ENCODE measurements at places on chromosomes 7 and 10. TPM values are rescaled to one million over a fixed set of nuclear protein-coding genes. Genes with fewer than 3 reads are reported as not detected.

Gene SORCS1
- 39.3 TPM for total RNA-seq

Gene FAM131B
- 143 TPM for total RNA-seq

Gene IFIT1B
- not detected for total RNA-seq

Gene PNLIPRP2
- not detected for total RNA-seq

Gene WNT8B
- not detected for total RNA-seq

Gene CNPY1
- 1.0 TPM for total RNA-seq

Gene OR6V1
- total RNA-seq, result not detected

DNA sequence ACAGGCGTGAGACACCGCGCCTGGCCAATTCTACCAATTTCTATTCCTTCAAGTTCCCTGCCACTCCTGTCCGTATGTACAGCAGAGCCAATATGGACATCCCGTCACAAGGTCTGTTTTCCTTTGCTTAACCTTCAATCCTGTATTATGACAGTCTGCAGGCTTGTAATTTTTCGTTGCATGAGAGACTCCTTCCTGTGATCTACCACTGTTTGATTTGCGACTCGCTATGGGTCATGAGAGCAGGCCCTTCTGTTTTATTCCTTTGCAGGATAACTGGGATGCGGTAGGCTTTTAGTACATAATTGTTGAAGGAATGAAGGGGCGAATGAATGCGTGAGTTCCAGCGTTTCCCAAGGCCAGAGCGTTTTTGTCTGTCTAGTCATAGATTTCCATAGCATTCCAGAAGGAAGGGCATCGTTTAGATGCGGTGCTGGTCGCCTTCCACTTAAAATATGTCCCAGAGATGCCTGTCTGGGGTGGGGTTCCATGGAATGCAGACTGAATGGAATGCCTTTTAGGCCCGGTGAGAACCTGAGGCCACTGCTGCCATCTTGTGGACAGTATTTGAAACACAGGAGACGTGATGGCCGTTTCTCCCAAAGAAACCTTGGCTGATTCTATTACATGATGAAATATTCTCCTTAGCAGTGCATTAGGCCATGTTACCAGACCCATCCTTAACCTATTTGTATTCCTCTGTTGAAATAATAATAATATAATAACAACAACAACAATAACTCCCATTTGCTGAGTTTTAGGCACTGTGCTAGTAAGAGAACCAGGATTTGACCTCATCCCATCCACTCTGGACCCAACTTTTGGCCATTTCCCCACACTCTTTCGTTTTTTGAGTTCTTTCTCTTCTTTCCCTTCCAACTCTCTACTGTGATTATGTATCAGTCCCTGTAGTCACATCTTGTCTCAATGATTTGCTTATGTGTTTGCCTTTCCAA lies 193.2 kb downstream of the MYOF start:
- peak; percentile 65 for DNase-seq

DNA sequence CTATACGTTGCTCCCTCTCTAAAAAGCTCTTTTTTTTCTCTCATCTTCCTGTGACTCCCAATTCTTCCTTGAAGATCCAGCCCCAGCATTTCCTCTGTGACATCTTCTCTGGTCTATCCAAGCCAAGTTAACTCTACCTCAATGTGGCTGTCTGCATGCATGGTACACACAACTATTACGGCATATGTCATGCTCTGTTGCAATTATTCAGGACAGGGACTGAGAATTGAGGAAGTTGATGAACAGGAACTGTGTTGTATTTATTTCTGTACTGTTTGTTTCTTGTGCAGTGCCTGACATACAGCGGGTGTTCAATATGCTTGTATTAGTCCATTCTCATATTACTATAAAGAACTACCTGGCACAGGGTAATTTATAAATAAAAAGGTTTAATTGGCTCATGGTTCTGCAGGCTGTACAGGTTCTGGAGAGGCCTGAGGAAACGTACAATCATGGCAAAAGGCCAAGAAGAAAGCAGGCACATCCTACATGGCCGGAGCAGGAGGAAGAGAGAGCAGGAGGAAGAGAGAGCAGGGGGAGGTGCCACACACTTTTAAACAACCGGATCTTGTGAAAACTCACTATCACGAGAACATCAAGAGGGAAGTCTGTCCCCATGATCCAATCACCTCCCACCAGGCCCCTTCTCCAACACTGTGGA lies 6.3 kb downstream of the TRPV5 start:
- DNase-seq, result no peak

- DNase-seq, result no peak
Observed at GRCh38 chr10:62746951-62747729, 57.4 kb upstream of the ADO start.

GRCh38 chr10:72332423-72333111 lies 22.2 kb downstream of the DNAJB12 start:
- no peak for DNase-seq

DNA sequence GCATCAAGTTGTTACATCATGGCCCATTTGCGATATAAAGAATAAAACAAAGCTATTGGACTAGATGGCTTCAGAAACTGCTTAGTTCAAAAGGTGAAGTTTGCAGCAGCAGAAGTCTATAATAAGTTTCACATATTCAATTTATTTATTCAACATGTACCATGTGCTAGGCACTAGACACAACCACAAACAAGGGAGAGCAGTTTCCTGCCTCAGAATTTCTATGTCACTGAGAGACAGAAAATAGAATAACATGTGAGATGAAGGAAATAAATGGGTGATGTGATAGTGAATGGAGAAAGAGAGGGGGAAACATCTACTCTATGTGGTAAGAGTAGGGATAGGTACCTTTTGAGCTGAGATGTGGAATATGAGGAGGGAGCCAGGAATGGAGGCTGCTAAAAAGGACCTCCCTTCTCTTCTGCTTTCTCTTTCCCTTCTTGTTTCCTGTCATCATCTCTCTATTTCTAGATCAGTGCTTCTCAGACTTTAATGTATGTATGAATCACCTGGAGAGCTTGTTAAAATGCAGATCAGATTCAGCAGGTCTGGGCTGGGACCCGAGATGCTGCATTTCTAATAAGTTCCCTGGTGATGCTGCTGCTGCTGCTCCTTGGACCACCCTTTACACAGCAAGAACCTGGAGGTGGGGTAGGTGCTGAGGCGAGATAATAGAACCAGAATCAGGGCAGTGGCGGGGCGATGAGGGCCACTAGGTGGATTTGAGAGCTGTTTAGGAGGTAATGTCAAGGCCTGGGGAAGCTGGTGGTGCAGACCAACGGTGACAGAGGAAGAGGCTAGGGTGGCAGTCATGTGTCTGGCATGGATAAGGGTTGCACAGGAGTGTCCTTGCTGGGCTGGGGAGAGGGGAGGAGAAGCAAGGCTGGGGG lies 13.7 kb upstream of the INMT start:
- DNase-seq, result no peak

- DNase-seq, result no peak
Observed at GRCh38 chr10:90588222-90588621, 269.6 kb downstream of the HTR7 start.

- no peak for DNase-seq
Observed at GRCh38 chr7:70787771-70788170, 344.2 kb upstream of the GALNT17 start.

- no peak for DNase-seq
Observed at GRCh38 chr10:11037991-11038390, 20.3 kb downstream of the CELF2 start.

GRCh38 chr10:129033340-129033739 lies 433.7 kb upstream of the MGMT start:
- DNase-seq, result no peak

GRCh38 chr7:3431306-3431705 lies 130.3 kb downstream of the SDK1 start:
- no peak for DNase-seq

- no peak for DNase-seq
Observed at GRCh38 chr10:95360122-95360714, 69.4 kb upstream of the PDLIM1 start.

DNA sequence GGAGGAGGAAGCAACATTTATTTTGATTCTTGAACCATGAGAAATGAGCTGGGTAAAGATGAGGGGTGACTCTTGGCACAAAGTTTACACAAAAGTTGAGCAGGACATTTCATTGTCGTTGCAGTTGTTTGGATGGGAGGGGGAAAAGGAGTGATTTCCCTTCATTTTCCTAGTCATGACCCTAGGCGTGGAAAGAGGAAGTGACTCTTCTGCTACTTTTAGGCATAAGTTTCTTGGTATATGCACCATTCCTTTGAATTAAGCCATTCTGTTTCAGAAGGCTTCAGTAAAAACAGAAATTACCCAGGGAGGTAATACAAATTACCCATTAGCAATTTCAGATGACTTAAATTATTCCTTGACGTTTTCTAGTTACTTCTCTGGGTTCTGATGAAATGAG lies 113.9 kb upstream of the FAM171A1 start:
- DNase-seq, result no peak

GRCh38 chr10:44056206-44056605 lies 328.7 kb downstream of the CXCL12 start:
- DNase-seq, result no peak

- DNase-seq, result no peak
Observed at GRCh38 chr7:21884496-21884895, 61.2 kb downstream of the CDCA7L start.

- no peak for DNase-seq
Observed at GRCh38 chr10:76122056-76122455, 690.6 kb downstream of the LRMDA start.

DNA sequence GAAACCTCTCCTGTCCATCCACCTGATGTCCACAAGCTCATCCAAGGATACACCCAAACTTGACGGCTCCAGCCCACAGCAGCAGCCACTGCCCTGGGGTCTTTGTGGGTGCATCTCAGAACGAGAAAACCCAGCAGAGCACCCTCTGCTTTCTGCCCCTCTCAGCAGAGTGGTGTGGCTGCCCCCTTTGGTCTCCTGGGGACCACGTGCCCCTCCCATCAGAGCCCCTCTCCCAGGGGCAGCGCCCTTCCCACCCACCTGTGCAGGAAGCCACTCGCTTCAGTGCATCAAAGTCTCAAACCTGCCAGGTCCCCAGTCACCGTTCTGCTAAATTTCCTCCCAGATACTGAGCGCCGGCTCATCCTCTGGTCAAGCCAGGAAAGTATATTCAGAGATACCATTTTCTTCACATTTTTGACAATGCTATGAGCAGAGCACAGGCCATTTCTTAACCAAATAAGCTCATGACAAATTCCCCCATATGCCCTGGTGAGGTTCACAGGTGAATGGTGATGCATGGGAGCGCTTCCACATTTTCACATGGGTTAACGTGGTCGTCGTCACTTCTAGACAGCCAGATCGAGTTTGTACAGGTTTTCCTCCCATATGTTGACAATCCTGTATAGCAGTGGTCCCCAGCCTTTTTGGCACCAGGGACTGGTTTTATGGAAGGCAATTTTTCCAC lies 32.4 kb downstream of the CAMK2B start:
- no peak for DNase-seq

DNA sequence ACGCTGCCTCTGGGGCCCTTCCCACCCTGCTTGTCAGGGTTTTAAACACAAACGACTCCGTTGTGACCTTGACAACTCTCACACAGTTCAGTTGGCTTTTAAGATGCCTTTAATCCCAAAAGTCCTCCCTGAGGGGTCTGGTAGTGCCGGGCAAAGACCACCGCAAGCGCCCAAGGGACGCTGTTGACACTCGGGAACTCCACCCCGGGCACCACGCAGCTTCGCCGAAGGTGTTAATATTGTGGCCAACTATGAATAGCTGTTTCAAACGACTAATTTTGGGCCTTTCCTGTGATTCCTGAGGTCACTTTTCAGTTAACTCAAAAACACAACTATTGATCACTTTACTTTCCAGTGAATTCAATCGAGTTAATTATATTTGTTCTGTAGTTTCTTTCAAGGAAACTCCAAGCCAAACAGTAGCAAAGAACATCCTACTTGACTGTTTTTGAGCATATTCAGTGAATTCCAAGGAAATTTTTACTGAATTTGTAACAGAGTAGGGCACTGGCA lies 958 bp upstream of the ESYT2 start:
- DNase-seq, result no peak

- no peak for DNase-seq
Observed at GRCh38 chr10:25130906-25131305, 43.9 kb upstream of the GPR158 start.

GRCh38 chr10:9898633-9899395 lies 1118.9 kb upstream of the CELF2 start:
- no peak for DNase-seq

DNA sequence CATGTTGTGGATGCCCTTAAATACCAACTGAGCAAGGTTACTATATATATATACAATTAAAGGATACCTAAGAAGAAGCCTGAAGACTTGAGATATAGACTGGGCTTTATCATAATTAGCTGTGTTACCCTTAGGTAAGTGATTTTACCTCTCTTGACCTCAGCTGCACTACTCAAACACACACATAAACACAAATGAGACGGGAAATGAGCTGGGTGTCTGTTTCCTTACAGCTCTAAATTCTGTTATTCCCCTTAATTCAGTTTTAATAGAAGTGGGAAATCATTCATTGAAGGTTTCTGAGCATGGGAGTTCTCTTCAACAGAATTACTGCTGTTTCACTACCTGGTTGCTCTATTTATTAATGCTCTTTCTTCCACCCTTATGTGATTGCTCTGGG lies 60.7 kb downstream of the GBF1 start:
- no peak for DNase-seq

DNA sequence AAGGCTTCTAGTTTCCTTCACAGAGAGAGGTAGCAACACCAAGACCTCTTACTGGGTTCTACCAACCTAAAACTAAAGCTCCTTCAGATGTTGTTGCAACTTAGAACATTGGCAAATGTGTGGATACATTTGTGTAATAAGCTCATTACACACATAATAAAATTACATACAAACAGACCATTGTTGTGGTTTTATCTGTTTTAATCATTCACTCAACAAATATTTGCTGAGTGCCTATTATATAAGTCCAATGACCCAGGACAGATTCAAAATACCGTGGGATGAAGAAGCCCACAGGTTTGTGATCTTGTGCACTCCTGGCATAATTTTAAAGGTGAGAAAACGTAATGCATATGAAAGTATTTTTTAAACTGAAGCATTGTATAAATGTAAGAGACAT lies 160.4 kb upstream of the NPVF start:
- no peak for DNase-seq

GRCh38 chr10:100739517-100740368 lies 5.6 kb upstream of the PAX2 start:
- DNase-seq, result no peak

DNA sequence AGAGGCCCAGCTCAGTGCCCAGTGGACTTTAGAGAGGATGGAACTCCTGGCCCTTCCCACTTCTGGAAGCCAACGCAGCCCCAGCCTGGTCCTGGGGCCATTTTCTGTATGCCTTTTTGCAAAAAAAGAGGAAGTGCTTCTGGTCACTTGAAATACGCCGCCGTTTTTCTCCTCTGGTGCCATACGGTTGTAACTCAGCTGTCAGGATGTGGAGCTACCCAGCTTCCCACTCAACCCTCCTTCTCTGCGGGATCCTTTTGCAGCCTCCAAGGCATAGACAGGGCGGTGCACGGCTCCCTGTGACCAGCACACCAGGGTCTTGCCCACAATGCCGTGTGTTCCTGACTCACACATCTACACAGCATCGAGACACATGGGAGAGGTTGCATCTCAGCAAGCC lies 369.6 kb downstream of the TCERG1L start:
- DNase-seq, result no peak

DNA sequence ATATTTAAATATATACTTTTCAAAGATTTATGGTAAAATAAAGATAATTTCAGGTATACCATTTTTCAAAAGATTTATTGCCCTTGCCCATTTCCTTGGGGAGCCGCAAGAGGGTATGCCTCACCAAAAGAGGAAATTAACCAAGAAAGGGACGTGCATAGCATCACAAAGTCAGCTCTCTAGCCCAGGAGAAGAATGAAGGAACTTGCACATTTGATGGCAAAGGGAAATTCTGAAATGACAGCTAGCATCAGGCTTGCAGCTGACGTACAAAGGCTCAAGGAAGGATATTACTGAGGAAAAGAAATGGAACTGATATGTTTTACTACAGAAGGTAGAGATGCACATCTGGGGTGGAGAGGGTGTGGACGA lies 93.6 kb upstream of the RSU1 start:
- no peak for DNase-seq

- DNase-seq, result no peak
Observed at GRCh38 chr10:100334762-100335161, 4.7 kb upstream of the PKD2L1 start.
